ENCODE measurements at places on chromosomes 6 and 20.

GRCh38 chr20:41340327-41341055, at the start of gene LPIN3:
Gene LPIN3 (plus strand): TSS chr20:41340821. CDS start chr20:41345804, 4,983 bp downstream.
- peaks cover 6% of the 10 kb centered on the region for H3K27me3 ChIP-seq
- no peaks in the 10 kb centered on the region for H3K36me3 ChIP-seq
- H3K27ac ChIP-seq: no peak within 1 kb of the TSS
- H3K4me3 ChIP-seq: peak within 1 kb of the TSS; percentile 68

DNA sequence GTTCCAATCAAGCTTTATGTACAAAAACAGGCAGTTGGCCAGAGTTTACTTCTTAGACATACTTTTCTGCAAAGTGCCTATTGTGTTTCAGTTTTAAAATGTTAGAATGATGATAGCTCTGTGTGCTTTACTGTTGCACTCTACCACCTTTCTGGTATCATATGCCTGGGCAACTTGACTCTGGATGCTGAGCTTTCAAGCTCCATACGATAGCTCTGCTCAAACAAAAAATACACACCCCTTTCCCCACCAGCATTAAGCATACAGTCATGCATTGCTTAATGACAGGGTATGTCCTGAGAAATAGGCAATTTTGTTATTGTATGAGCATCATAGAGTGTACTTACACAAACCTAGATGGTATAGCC, 123.1 kb downstream of the RCAN2 start:
- no peak for DNase-seq
- H3K27me3 ChIP-seq: no peaks in the 10 kb centered on the region
- peak overlapping the region; percentile 25 for H3K27ac ChIP-seq

DNA sequence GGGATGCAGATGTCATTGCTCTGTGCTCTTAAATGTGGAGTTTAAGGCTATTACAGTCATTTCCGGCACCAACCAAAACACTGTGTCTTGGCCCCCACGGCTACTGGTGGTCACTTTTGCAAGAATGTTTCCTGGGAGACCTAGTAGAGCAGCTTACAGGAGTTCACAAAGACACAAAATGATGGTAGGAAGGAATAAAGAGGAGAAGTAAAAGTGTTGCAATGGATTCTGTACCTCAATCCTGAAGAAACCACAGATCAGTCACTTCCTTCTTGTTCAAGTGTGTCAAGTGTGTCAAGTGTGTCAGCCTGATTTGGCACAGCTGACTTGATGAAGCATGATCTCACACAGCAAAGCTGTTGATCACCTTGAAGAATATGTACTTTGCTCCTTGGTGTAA, 344.0 kb downstream of the PLCB1 start:
- no peak for DNase-seq
- H3K4me1 ChIP-seq: no peaks in the 10 kb centered on the region

- H3K4me3 ChIP-seq: no peak overlapping the region
- peaks cover 2% of the 10 kb centered on the region for H3K4me1 ChIP-seq
- peaks cover 2% of the 10 kb centered on the region for H3K27me3 ChIP-seq
Observed at GRCh38 chr20:19995220-19995863, 21.8 kb upstream of the NAA20 start.

- H3K27ac ChIP-seq: no peak overlapping the region
- H3K27me3 ChIP-seq: peaks cover 1% of the 10 kb centered on the region
- DNase-seq: no peak
Observed at GRCh38 chr6:80610846-80611245, 504.4 kb downstream of the BCKDHB start.

- H3K27ac ChIP-seq: no peak overlapping the region
- no peak for DNase-seq
- H3K4me3 ChIP-seq: no peak overlapping the region
- no peaks in the 10 kb centered on the region for H3K4me1 ChIP-seq
- peaks cover 4% of the 10 kb centered on the region for H3K36me3 ChIP-seq
Observed at GRCh38 chr20:59708326-59708725, 104.0 kb downstream of the PHACTR3 start.

DNA sequence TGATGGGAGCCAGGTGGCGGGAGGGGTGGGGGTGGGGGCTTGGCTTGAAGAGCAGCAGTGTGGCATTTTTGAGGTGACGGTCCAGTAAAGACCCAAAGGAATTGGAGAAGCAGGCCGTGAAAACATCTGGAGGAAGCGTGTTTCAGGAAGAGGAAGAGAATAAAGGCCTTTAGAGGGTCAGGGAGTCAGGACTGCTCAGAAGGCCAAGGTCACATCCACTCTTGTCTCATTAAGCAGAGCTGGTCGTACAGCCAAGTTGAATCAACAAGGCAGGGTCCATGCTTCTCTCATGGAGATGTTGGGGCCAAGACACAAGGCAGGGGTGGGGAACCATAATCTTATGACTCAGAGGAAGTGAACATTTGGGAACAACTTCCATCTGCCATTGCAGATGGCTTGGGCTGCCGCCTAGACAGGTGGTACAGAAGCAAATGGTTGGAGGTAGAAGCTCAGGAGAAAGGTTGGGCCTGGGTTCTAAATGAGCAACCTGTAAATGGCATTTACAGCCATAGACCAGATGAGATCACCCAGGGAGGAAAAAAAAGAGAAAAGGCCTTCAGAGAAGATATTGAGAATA, 179.6 kb downstream of the TTLL2 start:
- H3K36me3 ChIP-seq: no peaks in the 10 kb centered on the region
- DNase-seq: no peak
- no peaks in the 10 kb centered on the region for H3K4me1 ChIP-seq
- H3K4me3 ChIP-seq: no peak overlapping the region
- no peak overlapping the region for H3K27ac ChIP-seq
- H3K27me3 ChIP-seq: peaks cover 7% of the 10 kb centered on the region

DNA sequence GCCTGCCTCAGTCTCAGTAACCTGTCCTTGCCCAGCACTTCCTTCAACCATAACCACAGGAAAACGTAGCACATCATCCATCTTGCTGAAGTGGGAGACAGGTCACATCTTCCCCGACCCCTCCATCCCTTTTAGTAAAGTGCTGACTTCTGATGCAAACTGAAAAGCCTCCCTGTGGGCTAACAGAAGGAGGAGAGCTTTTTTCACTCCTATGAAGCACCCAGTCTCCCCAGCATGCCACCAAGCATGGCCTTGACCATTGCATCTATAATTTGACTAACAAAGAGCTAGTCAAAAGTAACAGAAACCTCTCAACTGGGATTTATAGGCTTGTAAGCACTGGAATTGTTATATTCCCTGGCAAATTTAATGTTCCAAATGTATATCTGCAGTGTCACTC, 288.9 kb upstream of the IRAK1BP1 start:
- H3K4me3 ChIP-seq: no peak overlapping the region
- H3K36me3 ChIP-seq: no peaks in the 10 kb centered on the region
- no peaks in the 10 kb centered on the region for H3K27me3 ChIP-seq

DNA sequence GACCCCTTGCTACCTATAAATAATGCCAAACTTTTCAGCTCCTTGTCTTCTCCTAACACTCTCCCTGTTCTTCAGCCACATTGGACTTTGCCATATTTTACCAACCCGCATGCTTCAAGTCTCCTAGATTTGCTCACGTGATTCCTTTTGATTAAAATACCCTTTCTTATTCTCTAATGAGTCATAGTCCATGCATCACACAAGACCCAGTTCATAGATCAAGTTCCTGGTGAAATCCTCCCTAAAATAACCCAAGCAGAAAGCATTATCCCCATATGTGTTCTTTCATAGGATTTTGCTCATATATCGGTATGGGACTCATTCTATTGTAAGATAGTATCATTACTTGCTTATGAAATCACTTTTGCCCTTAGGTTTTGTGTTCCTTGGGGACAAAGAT, 108.9 kb upstream of the STXBP5 start:
- no peak overlapping the region for H3K4me3 ChIP-seq
- H3K27ac ChIP-seq: no peak overlapping the region
- no peaks in the 10 kb centered on the region for H3K27me3 ChIP-seq
- no peaks in the 10 kb centered on the region for H3K36me3 ChIP-seq

DNA sequence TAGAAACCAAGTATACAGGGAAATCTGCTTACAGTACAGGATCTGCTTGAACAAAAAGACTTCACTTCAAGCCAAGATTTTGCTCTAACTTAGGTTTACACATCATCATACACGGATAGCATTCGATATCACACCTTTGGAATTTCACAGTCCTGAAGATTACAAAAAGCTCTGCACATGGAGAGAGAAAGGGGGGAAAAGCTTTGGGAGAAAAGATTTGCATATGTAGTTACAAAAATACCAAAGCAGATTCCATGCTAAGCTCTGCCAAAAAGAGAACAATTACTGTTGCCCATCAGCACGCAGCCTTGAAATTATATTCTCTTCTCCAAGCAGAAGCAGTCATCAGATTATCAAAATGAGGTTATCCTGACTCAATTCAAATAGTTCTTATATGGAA, 62.0 kb downstream of the HIVEP2 start:
- H3K4me1 ChIP-seq: peaks cover 45% of the 10 kb centered on the region
- peak overlapping the region; percentile 49 for H3K27ac ChIP-seq
- H3K27me3 ChIP-seq: no peaks in the 10 kb centered on the region
- H3K4me3 ChIP-seq: no peak overlapping the region

GRCh38 chr6:85058806-85059205, 294.4 kb upstream of the TBX18 start:
- H3K4me1 ChIP-seq: no peaks in the 10 kb centered on the region
- no peak for DNase-seq
- no peak overlapping the region for H3K4me3 ChIP-seq

- DNase-seq: no peak
- H3K27me3 ChIP-seq: peaks cover 7% of the 10 kb centered on the region
- peak overlapping the region; percentile 54 for H3K4me3 ChIP-seq
- H3K4me1 ChIP-seq: peaks cover 12% of the 10 kb centered on the region
- peak overlapping the region; percentile 43 for H3K27ac ChIP-seq
Observed at GRCh38 chr6:30830438-30830837, 53.9 kb upstream of the DDR1 start.

DNA sequence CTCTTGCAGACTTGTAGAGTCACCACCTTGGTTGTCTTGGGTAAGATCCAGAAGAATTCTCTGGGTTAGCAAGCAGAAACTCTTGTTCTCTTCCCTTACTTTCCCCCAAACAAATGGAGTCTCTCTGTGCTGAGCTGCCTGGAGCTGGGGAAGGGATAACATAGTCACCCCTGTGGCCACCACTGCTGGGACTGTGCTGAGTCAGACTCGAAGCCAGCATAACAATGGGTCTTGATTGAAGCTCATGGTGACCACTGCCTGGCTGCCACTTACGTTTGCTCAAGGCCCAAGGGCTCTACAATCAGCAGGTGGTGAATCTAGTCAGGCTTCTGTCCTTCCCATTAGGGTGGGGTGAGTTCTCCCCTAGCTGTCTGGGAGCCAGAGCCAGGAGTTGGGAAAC, 15.4 kb upstream of the ERVFRD-1 start:
- peaks cover 27% of the 10 kb centered on the region for H3K4me1 ChIP-seq
- H3K27me3 ChIP-seq: no peaks in the 10 kb centered on the region
- H3K4me3 ChIP-seq: no peak overlapping the region
- DNase-seq: no peak
- peaks cover 12% of the 10 kb centered on the region for H3K36me3 ChIP-seq

DNA sequence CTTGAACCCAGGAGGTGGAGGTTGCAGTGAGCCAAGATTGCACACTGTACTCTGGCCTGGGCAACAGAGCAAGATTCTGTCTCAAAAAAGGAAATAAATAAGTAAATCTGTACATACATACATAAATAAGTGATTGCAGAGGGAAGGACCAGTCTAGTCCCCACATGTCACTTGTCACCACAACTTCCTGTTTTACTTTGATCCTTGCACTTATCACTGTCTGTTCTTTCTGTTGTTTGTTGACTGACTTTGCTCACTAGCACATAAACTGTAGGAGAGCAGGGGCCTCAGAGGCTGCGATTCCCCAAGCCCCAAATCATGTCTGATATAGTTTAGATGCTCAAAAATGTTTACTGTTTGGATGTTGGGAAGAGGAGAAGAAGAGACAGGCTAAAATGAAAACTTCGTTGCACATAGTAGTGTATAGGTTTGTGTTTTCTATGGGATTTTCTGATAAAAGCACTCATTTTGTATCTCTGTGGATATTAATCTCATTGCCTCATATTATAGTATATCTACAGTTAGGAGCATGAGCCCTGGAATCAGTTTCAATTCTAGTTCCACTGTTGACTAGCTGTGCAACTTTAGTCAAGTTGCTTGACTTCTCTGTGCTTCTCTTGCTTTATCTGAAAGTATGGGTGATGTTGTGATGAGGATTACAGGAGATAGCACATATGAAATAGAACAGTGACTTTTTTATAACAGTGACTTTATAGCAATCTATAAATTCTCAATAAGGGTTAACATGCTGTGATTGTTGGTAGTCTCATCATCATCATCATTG, 165.0 kb downstream of the TBC1D7 start:
- H3K4me1 ChIP-seq: peaks cover 7% of the 10 kb centered on the region
- DNase-seq: no peak
- no peak overlapping the region for H3K4me3 ChIP-seq
- H3K36me3 ChIP-seq: no peaks in the 10 kb centered on the region
- H3K27me3 ChIP-seq: peaks cover 11% of the 10 kb centered on the region
- no peak overlapping the region for H3K27ac ChIP-seq

GRCh38 chr6:32666420-32667300, at the start of gene HLA-DQB1:
Gene HLA-DQB1 (minus strand): TSS chr6:32666657. CDS start chr6:32666607, 50 bp downstream.
- H3K27ac ChIP-seq: peak within 1 kb of the TSS; percentile 99
- peak; percentile 58 for DNase-seq
- H3K36me3 ChIP-seq: peaks cover 31% of the 10 kb centered on the region
- H3K27me3 ChIP-seq: no peaks in the 10 kb centered on the region
- H3K4me1 ChIP-seq: peaks cover 47% of the 10 kb centered on the region

DNA sequence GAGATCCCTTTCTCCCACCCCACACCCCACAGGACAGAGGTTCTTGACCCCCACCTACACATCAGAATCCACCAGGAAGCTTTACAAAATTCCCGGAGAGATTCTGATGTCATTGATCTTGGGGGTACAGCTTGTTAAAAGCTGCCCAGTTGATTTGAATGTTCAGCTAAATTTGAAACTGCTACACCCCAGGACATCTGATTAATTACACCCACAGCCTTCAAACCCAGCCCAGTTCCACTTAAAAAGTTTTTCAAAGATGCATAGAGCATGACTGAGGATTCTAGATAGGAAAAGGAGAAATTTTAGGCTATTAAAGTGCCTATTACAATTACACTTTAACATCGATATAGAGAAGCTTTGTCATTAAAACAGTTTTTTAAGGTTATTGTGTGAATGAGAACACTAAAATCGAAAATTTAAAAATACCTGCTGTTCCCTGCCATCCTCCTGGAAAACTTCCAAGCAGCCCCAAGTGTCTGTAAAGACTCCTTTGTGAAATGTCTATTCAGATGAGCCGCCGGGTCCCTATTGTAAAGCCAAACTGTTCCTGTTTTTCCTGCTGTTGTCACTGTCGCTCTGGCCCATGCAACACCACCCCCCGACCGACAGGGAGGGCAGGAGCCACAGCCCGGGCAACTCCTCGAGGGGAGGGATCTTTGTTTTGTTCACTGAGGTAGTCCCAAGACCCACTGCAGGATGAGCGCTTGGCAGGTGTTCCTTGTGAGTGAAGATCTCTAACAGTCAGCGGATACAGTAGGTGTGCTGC, 132.5 kb upstream of the PHACTR3 start:
- H3K36me3 ChIP-seq: no peaks in the 10 kb centered on the region
- H3K27ac ChIP-seq: no peak overlapping the region
- peaks cover 7% of the 10 kb centered on the region for H3K27me3 ChIP-seq
- no peak overlapping the region for H3K4me3 ChIP-seq
